Inflammatory macrophage (primary cell): ENCODE measurements at places on chromosomes 7 and 10.
A peak's percentile ranks its signal among the peaks of the same experiment; 100 is the strongest.

- DNase-seq = no peak
Observed at GRCh38 chr10:86945361-86946212, 11.8 kb downstream of the MMRN2 start.

DNA sequence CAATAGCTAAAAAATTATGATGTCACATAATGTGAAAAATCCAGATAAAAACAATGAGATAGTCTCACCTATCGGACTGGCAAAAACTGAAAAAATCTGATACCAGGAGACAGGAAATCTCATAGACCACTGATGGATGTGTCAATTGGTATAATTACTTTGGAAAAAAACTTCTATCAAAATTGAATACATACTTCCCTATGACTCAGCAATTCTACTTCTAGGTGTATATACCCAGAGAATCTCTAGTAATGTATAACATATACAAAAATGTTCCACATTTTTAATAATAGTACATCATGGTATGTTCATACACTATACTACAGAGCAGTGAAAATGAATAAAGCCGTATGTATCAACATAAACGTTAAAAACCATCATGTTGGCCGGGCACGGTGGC, 34.9 kb downstream of the SHTN1 start:
- no peak for DNase-seq

GRCh38 chr7:131547589-131547988, 8.8 kb downstream of the PODXL start:
- DNase-seq = no peak

DNA sequence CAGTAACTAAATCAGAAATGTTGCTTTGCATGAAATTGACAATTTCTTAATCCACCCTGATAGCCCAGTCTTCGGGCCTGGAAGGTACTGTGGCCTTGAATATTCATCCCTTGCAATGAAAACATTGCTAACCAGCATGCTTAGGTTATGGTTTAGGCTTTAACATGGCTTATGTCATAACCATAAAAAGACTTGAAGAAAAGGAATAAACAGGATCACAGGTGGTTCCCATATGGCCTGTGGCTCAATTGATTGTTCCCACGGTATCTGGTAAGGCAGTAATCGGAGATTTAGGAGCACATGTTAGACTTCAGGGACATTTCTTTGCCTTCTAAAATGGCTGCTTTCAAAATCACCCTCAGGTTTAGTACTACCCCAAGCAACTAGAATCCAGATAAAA, 139.5 kb downstream of the ST7 start:
- no peak for DNase-seq

DNA sequence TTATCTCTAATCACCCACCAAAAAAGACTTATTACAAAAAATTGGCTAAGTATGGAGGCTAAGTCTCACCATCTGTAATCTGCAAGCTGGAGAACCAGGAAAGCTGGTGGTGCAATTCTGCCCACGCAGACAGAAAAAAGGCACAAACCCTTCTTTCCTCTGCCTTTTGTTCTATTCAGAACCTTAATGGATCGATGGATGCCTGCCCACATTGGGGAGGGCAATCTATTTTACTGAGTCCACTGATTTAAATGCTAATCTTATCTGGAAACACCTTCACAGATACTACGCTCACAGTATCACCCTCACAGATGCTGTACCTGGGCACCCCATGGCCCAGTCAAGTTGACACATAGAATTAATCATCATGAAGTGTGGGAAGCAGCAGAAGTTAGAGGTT, 10.2 kb downstream of the IGFBP3 start:
- no peak for DNase-seq

- peak; percentile 52 for DNase-seq
Observed at GRCh38 chr10:101319241-101319915, 34.6 kb upstream of the BTRC start.

- DNase-seq = no peak
Observed at GRCh38 chr10:11331046-11331577, 280.3 kb downstream of the USP6NL start.

- DNase-seq = no peak
Observed at GRCh38 chr7:46741938-46742540, 821.0 kb upstream of the IGFBP3 start.

DNA sequence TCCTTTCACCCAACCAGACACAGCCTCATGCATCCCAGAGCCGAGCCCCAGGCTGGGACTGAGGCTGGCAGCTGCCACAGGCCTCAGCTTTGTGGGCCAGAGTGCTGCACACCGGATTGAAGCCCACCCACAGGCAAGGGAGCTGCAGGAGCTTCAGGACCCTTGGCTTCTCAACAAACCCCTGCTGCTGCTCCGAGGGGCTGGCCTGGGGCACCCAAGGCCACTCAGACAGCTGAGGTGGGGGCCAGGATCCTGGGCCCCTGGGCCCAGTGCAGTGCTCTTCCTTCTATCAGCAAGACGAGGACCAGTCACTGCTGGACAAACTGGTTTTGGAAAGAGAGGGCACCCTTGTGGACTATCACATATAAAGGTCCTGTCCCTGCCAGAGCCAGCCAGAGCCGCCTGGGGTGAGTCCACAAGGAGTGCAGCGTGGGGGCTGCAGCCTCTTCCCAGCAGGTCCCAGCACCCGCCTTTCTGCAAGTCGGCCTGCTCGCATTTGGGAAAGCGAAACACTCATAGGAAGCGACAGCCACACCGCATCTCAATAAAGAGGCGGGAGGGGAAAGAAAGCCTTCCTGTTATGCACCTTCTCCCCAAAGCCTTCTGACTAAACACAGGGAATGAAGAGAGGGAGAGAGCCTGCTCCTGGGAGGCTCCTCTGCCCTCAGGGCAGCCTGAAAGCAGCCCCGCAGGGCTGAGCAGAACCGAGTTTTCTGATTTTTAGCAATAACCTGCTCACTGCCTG, 9.5 kb upstream of the TCERG1L start:
- no peak for DNase-seq

DNA sequence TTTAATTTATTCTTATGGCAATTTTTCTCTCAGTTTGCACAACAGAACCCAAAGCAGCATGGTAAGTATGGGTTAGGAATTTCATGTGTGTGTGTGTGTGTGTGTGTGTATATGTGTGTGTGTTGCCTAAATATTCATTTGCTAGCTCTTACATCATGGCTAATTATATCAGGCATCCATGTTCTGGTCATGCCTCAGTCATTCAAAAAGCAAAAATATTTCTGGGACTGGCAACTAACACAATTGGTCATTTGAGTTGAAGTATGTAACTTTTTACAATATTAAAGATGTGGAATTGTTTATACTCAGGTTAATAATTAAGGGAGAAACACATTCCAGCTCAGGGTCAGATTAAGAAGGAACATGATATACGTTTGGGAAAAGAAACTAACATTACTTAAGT, 67.6 kb upstream of the PHYHIPL start:
- no peak for DNase-seq

DNA sequence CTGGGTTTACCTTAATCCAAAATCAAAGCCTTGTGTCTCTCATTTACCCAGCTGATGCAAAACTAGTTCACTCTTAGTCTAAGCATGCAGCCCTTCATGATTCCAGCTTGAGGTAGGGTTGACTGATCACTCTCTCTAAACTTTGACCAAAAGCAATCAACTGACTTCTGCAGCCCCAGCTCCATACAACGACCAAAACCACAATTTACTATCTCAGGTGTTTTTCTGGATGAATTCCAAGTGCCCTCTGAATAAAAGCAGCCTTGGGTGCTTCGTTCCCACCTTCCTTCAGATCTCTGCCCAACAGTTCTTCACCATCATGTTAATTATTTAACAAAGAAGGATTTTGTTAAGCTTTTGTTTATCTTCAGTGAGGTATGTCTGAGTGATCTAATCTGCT, 62.6 kb downstream of the CCDC6 start:
- DNase-seq = no peak

GRCh38 chr7:12557282-12557681, 13.2 kb upstream of the SCIN start:
- DNase-seq = no peak

DNA sequence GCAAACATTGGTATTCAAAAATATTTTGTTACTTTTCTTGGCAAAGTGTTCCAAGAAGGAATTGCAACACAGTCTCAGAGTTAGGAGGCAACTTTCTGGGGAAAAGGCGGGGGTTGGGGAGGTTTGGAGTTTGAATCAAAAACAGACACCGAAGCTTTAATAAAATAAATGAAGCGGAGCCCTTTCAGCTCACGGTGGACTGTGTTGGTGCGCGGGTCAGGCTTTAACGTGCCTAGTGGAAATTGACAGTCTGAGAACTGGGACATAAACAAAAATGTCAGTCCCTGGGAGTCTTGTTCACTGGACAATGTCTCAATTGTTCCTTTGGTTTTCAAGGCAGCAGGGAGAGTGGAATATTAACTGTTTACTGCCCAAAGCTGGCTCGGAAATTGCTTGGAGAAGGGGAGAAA, 109.3 kb downstream of the TCF7L2 start:
- DNase-seq = no peak

GRCh38 chr10:75508239-75508813, 76.9 kb downstream of the LRMDA start:
- no peak for DNase-seq

DNA sequence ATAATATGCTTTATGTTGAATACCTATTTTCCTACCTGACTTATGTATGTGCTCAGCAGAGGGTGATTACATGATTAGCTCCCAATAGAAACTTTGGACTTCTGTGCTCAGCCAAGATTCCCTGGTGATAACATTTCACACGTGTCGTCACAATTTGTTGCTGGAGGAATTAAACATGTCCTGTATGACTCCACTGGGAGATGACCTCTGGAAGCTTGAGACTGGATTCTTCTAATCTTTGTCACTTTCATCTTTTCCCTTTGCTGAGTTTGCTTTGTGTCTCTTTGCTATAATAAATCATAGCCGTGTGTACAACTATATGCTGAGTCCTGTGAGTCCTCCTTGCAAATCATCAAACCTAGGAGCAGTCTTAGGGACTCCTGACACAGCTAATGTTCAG, 120.9 kb upstream of the LRRTM3 start:
- no peak for DNase-seq

DNA sequence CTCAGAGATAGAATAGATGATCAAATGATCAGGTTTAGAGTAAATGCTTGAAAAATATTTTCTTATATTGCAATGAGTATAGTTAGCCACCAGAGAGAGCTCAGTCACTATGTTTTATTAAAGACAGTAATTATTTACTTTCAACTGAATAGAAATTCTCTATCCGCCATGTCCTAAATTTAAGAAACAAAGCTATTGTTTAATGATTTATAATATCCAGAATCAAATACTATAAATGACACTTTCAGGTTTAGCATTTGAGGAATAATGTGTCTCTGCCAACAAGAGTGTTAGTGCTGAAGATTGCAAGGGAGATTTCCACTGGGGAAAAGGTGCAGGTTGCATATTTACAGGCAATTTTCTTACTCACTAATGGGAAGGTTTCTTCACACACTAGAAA, 184.7 kb downstream of the DGKB start:
- no peak for DNase-seq

DNA sequence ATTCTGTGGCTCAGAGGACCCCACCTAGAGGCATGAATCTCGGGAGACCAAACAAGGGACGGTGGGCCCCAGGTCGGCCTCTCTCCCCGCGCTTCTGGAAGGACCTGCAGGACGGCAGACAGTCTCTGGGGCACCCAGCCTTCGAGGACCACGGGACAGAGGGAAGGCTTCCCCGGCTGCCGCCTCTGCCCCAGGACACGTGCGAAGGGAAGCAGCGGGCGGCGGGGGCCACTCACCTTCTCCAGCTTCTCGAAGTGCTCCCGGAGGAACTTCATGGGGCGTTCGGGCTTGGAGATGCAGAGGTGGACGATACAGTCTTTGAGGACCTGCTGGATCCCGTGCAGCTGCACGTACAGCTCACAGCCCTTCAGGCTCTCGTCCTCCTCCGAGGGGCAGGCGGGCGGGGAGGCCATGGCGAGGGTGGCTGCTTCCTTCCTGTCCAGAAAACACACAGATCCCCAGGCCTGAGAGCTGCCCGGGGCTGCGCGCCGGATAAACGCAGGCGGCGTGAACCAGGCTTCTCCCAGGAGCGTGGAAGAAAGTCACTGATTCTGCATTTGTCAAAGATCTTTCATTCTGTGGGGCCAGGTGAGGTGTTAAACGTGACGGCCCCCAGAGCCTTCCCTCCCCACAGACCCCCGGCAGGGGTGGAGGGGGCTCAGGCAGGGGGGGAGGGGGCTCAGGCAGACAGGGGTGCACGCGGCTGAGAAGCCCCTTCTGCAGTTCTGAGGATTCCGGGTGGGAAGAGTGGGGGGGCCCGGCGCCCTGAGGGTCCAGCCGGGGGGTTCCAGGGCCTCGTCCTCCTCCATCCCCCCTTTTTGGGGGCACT, 15.2 kb upstream of the DNAAF5 start:
- DNase-seq = no peak

DNA sequence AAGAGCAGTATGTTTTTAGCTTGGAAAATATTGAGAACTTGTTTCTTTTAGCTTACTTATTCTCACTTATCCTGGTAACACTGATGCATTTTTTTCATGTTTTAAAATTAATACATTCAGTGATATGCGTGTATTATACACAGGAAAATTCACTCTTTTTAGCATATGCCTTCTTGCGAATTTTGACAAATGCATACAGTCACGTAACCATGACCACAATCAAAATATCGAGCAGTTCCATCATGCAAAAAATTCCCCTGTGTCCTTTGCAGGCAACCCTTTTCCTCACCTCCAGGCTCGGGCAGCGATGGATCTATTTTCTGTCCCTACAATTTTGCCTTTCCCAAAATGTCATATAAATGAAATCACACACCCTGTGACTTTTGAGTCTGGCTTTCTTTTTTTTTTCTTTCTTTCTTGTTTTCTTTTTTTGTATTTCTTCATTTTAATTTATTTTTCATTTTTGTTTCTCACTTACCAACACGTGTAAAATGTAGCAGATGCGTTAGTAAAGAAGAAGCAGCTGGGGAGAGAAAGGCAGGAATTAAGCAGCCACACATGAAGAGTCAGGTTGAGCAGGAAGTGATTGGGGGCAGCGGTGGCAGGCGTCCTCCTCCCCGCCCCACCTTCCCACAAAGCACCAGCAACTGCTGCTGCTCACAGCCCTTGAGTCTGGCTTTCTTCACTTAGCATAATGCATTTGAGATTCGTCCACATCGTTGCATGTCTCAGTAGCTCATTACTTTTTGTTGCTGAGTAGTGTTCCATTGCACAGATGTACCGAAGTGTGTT, 29.9 kb downstream of the ADRB1 start:
- no peak for DNase-seq
